Stimulated activated CD4-positive, alpha-beta T cell treated with anti-CD3 and anti-CD28 coated beads, Interleukin-4, amount 100 ng/mL, for 4 hours (primary cell): ENCODE measurements at places on chromosomes 5 and 9.

DNA sequence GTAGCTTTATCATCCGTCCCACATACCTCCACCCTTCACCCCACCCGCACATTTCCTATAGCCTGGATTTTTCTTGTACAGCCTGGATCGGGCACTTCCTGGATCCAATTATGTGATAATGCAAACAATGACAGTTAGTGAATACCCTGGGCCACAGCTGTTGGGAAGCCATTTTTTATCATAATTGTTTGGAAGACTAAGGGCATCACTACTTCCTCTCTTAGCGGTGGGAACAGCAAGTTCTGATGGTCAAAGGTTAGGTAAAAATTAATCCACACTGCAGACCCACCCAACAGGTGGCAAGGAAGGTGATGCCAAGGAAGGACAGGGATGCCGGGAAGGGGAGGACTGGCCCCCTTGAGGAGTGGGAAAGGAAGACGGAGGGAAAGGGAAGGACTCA, 183.7 kb downstream of the SAXO1 start:
- no peak for DNase-seq

DNA sequence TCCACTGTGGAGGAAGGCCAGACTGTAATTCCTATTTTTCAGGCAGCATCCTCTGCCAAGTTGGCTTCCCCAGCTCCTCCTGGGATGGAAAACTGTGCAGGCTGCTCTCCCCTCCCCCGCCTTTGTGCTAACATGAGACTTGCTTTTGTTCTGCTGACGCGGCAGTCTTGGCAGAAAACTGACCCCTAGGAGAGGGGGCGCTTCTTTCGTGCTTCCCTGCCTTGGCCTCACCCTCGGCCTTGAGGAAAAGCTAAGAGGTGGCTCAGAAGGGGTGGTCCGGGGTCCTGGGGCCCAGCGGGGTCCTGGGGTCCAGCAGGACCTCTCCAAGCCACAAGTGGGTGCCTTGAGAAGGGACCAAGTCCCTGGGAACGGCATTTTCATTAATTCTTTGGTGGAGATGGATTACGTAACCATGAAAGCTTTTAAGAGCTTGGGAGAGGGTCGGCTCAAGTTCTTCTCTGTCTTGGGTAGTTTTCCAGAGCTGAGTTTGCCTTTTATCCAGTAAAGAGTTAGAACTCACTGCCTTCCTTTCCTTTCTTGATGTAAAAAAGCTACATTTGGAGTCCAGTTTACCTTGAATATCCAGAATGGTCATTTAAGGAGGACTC, 51.0 kb downstream of the SH3PXD2B start:
- no peak for DNase-seq

GRCh38 chr9:32581512-32582143, 8.7 kb upstream of the NDUFB6 start:
- DNase-seq, result peak; percentile 9

- DNase-seq, result no peak
Observed at GRCh38 chr5:32126691-32127090, 47.4 kb downstream of the GOLPH3 start.

GRCh38 chr5:171700318-171700912, 85.2 kb upstream of the SMIM23 start:
- no peak for DNase-seq
